ENCODE measurements at places on chromosomes 11 and 22.

DNA sequence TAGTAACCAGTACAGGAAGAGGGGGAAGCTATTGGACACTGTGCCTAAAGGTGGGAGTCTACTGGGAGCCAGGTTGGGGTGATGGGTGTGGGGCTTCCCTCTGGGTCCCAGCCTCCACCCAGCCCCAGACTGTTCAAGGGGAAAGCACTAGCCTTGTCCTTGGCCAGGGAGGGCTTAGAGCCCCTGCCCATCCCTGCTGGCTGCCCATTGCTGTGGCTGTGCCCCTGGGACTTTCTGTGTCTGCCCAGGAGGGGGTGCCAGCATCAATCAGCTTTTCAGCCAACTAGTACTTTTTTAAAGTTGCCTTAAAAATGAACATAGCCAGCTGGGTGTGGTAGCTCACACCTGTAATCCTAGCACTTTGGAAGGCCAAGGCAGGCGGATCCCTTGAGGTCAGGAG, 19.9 kb downstream of the INCENP start:
- no peak for DNase-seq

- DNase-seq = no peak
Observed at GRCh38 chr11:114821621-114822412, 143.5 kb downstream of the NXPE2 start.

- peak; percentile 70 for DNase-seq
Observed at GRCh38 chr11:1882265-1883238, 9.1 kb downstream of the PRR33 start.

DNA sequence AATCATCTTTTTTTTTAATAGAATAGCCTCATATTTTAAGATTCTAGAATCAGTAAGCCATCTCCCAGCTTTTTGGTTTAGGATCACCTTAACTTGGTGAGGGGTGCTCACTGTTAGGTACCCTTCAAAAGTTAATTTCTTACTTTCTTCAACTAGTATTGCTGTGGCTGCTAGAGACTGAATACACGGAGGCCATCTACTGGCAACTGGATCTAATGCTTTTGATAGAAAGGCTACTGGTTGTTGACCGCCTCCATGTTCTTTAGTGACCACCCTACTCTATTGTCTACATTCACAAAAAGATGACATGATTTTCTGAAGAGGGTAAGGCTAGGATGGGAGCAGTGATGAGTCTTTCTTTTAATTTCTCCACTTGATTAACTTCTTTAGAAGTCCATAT, 16.7 kb upstream of the ALDH3B2 start:
- DNase-seq = no peak

DNA sequence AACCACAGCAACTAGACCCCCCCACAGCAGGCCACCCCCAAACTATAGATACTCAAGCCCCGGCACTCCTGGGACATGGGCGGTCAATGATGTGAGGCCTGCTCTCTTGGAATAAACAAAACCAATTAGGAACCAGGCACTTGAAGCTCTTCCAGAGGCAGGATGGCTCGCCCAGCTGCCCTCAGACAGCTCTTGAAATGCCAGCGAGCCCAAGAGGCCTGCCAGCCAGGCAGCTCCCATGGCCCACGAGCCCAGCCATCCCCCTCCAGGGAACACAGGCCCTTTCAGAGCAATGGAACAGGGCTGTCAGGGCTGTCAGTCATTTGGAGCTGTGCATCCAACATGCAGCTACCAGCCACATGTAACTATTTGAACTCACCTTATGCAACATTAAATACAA, 34.0 kb upstream of the TFIP11 start:
- no peak for DNase-seq

GRCh38 chr11:36363361-36364268, 67.5 kb downstream of the PRR5L start:
- DNase-seq = no peak

DNA sequence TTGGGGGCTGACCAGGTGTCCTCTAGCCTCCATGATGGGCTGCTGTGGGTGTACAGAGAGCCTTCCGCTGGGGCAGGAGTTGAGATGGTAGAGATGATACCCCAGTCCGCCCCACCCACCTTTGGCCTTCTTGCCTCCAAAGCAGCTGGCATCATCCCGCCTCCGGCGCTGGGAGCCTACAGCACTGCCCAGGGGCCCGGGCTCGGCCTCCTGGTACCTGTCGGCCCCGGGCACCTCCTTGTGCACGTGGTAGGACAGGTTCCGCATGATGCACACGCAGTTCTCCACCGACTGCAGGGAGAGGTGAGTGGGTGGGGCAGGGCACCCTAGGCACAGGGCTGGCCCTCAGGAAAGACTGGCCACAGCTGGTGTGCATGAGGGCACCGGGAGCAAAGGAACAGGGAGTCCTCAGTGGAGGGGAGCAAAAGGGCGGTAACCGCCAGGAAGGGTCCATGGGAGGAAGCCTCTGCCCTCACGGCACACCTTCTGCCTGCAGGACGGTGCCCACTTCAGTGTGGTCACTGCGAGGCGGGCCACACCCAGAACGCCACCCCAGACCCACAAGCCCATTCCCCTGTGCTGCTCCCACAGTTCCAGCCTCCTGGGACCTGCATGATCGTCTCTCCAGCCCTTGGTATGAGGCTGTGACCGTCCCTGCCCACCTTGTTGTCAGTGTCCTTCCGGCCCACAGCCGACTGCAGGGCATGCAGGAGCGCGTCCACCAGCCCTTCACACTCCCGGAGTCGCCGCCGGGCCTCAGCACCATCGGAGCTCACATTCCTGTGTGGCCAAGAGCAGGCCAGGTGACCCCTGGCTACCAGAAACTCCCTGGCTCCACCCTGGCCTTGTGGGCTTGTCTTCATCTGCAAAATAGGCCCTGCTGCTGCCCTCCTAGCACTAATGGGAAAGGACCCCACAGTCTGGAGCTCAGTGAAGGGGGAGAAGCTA, 36.0 kb upstream of the TXNRD2 start:
- no peak for DNase-seq

- DNase-seq = no peak
Observed at GRCh38 chr22:22213231-22213630, 31.4 kb upstream of the VPREB1 start.

- no peak for DNase-seq
Observed at GRCh38 chr22:42938976-42939375, 76.0 kb downstream of the PACSIN2 start.

DNA sequence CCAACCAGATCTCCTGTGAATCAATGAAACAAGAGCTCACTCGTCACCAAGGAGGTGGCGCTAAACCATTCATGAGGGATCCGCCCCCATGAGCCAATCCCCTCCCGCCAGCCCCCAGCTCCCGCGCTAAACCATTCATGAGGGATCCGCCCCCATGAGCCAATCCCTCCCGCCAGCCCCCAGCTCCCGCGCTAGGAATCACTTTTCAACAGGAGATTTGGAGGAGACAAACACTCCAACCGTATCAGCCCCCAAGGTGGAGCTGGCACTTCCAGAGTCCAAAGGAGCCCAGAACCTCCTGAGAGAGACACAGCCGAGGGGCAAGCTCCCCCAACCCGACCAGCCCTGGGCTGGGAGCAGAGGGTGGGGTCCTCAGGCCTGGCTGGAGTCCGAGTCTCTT, 40.9 kb upstream of the PRR5 start:
- DNase-seq = peak; percentile 26

DNA sequence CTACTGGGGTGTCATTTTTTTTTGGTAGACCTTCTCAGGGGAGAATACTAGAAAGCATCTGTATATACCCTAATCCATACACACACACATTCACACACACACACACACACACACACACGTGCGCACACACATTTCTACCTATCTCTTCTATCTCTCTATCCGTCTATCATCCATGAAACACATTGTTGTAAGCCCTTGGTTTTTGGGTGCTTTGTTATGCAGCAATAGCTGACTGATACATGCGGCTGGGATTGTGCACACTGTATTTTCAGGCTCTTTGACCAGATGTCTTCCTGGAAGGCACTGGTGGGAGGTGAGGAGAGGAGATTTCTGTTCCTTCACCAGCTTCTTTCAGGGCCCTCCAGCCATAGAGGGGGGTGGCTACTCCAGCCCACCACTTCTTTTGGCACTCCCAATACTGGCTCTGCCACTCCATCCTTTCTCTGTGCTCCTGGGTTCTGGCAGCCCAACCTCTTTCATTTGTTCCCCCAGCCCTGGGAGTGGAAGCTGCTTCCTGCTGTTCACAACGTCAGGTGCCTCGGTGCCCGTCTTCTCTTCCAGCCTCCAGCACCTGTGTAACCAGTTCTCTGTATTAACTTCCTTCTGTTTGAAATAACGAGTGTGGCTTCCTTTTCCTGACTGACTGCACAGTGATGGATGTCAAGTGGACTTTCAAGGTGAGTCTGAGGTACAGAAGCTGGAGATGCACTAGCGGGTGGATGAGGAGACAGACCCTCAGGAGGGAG, 12.4 kb upstream of the MUC2 start:
- DNase-seq = no peak

DNA sequence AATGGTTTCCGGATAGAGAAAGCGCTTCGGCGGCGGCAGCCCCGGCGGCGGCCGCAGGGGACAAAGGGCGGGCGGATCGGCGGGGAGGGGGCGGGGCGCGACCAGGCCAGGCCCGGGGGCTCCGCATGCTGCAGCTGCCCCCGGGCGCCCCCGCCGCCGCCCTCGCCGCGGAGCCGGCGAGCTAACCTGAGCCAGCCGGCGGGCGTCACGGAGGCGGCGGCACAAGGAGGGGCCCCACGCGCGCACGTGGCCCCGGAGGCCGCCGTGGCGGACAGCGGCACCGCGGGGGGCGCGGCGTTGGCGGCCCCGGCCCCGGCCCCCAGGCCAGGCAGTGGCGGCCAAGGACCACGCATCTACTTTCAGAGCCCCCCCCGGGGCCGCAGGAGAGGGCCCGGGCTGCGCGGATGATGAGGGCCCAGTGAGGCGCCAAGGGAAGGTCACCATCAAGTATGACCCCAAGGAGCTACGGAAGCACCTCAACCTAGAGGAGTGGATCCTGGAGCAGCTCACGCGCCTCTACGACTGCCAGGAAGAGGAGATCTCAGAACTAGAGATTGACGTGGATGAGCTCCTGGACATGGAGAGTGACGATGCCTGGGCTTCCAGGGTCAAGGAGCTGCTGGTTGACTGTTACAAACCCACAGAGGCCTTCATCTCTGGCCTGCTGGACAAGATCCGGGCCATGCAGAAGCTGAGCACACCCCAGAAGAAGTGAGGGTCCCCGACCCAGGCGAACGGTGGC, 15.7 kb downstream of the PIK3IP1 start:
- DNase-seq = no peak

- DNase-seq = no peak
Observed at GRCh38 chr11:66189031-66189745, 79.3 kb upstream of the RAB1B start.

DNA sequence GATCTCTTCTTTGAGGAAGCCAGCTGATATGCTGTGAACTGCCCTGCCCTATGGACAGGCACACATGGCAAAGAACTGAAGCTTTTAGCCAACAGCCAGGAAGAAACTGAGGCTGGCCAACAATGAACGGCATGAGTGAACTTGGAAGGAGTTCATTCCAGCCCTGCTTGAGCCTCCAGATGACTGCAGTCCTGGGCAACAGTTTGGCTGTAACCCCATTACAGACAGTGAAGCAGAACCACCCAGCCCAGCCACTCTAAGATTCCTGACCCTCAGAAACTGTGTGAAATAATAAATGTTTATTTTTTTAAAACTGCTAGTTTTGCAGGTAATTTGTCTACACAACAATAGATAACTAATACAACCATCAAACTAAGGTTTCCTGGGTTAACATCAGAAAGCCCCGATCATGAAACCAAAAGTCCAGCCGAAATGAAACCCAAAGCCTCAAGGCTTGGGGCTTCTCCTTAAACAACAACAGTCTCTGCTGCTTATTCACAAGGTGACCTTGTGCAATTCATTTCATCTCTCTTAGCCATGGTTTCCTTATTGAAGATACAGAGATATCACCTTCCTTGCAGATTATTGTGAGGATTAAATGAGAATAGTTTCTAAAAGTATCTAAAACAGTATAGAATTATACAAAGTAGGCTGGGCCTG, 31.4 kb downstream of the PAK1 start:
- no peak for DNase-seq

- DNase-seq = no peak
Observed at GRCh38 chr11:87022254-87022653, 15.5 kb upstream of the TMEM135 start.

DNA sequence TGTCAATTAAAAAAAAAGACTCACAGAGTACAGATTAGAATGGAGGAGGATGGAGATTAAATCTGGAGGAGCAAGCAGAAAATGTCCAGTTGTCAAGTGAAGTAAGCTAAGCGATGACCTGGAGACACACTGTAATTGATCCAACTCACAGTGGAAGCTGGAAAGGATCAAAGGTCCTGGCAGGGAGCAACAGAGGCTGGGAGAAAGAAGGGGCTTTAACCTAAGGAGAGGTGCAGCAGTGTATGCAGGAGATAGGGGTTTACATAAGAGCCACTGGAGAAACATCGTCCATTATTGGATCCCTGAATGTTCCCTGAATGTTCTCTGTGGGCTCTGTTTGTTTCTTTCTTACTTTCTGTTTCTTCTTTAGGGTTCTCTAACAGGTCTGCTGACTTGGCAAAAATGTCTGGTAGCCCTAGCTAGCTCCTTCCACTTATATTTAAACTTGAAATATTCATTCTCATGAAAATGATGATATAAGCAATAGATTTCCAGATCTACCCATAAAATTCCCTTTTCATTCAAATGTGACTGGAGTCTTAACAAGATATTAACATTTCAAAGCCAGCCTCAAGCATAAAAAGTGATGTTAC, 30.1 kb upstream of the CAT start:
- DNase-seq = no peak

DNA sequence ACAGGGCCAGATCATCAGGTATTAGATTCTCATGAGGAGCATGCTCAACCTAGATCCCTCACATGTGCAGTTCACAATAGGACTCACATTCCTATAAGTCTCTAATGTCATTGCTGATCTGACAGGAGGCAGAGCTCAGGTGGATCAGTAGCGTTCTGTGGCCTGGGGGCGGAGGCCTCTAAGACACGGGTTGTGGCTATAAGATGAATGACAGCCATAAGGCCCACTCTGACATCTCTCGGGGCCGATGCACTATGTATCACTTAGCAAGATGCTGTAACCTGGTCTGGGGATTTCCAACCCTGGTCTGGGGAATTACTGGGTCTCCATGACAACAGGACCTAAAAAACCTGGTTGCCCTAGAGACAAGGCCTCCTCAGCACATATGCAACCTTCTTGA, 932.7 kb downstream of the TBC1D22A start:
- DNase-seq = no peak

DNA sequence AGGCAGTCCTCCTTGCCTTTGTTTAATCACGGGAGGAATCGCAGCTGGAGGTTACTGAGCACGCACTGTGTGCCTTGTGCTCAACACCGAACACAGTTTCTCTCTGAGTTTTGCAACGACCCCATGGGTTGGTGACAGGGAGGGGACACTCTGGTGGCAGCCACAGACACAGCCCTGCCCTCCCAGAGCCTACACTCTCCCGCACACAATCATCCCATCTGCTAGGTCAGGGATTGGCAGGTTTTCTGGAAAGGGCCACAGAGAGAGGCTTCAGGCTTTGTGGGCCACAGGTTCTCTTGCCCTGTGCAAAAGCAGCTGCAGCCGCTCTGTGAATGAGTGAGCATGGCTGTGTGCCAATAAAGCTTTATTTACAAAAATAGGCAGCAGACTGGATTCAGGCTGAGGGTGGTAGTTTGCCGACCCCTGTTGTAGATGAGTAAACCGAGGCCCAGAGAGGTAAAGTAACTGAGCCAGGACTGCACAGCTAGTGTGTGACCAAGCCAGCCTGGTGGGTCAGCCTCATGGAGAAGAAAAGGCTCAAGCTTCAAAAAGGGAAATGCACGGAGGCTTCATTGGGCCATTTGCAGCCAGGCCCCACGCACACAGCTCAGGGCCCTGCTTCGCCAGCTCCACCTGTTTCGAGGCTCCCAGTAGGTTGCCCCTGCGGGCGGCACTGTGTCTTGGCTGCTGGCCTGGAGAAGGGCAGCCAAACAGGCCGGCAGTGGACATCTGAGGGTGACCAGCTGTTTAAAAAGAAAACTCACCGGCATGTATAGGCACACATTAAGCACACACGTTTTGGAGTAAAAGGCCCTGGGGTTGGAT, 16.3 kb downstream of the LTO1 start:
- DNase-seq = no peak
